ENCODE measurements at places on chromosomes 5 and 9. TPM values are rescaled to one million over a fixed set of nuclear protein-coding genes. Genes with fewer than 3 reads are reported as not detected.

CLIC3 gene
- total RNA-seq, result 41.9 TPM

FST gene
- 3.6 TPM for total RNA-seq

PCDHA9 gene
- total RNA-seq, result 1.2 TPM

TSLP gene
- total RNA-seq, result 0.30 TPM

THBS4 gene
- total RNA-seq, result 1.1 TPM

Data from upper lobe of left lung (tissue), 6 donors.